ENCODE measurements at places on chromosomes 6 and 20.

DNA sequence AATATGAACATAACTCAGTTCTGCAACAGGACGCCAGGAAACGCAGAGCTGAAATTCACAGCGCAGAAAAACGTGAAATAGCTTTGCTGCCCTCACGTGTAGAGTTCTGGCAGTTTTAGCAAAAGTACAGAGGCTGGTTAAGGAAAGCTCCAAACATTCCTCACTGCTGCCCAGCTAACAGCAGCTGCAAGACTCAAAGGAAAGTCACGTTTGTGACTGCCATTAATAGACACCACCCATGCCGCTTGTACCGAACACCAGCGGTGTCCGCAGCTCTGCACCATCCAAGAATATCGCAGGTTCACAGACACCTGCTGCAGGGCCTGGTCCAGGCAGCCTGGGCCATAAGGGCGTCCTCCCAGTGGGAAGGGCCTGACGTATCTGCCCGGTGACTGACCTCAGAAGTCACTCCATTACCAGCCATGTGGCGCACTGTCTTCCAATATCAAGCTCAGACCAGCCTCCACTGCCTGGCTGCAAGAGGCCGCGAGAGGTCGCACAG, 61.4 kb downstream of the WDR27 start:
- DNase-seq = no peak

DNA sequence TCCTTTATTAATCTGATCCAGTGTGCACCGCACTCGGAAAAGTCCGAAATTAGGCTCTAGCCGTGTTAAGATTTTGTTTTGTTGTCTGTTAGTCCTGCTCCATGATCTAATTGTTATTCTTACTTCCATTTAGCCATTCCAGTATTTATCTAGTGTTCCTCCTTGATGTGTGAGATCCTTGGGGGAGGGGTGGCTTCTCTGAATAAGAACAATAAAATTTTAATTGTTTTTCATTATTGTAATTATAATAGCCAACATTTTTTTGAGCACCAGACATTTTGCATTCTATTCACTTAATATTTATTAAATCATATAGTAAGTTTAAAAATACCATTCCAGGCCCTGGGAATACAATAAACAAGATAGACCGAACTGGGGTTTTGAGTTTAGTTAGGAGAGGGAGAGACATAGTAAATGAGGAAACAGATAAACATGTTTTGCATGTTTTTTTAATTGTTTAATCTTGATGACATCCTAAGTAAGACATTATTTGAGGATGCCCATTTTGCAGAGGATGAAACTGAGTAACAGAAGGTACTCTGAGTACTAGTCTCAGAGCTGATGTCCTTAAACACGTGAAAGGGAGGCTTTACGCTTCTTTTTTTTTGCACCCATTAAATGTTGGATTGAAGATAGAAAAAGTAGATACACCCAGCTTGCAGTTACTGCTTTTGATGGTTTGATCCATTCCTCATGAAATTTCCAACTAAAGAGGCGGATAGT, 1.2 kb downstream of the CBFA2T2 start:
- no peak for DNase-seq

- DNase-seq = no peak
Measured at GRCh38 chr20:37228656-37229055, 33.0 kb downstream of the GHRH start.

DNA sequence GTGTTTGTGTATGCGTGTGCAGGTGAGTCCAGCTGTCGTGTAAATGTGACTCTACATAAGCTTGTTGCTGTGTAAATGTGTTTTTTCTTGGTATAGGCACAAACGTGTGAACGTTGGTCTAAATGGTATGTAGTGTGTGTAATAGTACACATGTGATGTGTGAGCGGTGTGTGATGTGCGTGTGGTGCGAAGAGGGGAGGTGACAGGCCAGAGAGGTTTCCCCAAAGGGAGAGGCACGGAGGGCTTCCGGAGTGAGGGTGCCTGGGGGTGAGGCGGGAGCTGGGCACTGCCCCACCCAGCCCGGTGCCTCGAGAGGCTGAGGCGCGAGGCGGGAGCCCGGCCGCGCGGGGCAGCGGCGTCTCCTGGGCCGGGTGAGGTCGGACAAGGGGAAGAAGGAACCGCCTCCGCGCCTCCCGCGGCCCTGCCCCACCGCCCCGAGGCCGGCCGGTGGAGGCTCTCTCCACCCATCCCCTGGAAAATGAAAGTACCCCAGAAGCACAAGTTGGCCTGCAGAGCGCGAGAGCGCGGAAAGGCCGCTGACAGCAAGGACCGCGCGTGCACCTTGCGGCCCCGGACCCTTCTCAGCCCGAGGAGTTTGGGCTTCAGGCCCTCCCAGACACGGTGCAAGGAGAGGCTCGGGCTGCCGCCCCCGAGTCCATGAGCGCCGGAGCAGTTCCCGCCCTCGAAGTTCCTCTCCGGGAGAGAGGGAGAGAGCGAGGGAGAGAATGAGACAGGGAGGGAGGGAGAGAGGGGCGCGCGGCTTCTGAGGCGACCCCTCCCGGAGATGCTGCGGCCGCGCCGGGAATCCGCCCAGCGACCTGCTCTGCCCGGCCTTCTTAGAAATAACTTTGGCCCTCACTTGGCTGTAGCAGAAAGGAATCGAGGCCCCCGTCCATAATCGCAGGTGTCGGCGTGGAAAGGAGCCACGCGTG, 43.2 kb upstream of the OSTM1 start:
- DNase-seq = no peak

- DNase-seq = no peak
Measured at GRCh38 chr6:7101290-7101689, 6.5 kb upstream of the RREB1 start.

GRCh38 chr6:17226786-17227233, 54.4 kb upstream of the RBM24 start:
- DNase-seq = no peak

- DNase-seq = peak; percentile 12
Measured at GRCh38 chr6:136317021-136317694, 27.5 kb upstream of the BCLAF1 start.

GRCh38 chr6:79737172-79737571, 106.0 kb downstream of the SH3BGRL2 start:
- DNase-seq = no peak

DNA sequence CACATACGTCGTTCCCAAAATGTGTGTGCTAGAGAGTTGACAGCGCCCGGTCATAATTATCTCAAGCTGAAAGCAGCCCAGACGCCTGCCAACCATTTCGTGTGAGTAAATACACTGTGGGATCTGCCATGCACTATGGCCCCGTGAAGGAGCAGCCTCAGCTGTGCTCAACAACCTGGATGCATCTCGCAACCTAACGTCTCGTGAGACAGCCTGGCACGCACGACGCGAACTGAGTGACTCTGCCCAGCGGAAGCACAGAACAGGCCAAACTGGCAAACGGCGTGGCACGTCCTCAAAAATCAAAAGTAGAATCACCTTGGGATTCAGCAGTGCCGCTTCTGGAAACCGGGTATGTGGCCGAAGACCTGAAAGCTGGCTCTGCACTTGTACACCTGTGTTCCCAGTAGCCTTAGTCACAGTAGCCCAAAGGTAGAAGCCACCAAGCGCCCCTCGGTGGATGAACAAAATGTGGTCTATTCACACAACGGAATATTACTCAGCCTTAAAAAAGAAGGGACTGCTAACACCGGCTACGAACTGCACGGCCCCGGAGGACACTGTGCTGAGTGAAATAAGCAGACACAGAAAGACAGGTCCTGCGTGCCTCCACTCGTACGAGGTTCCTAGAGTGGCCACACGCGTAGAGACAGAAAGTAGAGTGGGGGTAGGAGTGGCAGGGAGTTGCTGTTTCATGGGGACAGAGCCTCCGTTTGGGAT, 27.2 kb upstream of the SLCO4A1 start:
- DNase-seq = no peak

GRCh38 chr6:126030045-126030444, 43.7 kb downstream of the TRMT11 start:
- DNase-seq = no peak

GRCh38 chr6:25053875-25054371, 118.2 kb upstream of the RIPOR2 start:
- no peak for DNase-seq

- peak; percentile 32 for DNase-seq
Measured at GRCh38 chr20:10790013-10790412, 116.2 kb upstream of the JAG1 start.

DNA sequence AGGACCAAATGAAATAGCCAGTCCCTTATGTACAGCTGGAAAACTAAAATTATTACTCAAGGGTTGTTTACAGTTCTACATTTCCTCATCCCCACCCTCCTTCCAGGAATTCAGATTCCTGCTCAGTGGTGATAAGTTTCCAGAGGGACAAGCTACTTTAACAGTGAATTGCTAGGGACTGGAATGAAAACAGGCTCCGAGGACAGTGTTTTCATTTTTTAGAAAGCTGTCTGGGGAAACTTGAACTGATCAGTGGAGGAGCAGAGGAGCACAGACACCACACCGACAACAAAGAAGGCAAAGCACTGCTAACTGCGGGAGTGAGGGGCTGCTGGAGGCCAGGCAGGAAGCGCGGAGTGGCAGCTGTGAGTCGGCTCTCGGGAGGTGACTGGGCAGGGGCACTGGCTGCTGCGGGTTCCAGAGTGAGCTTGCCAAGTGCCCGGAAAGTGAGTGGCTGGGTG, 322.2 kb downstream of the ESR1 start:
- no peak for DNase-seq

DNA sequence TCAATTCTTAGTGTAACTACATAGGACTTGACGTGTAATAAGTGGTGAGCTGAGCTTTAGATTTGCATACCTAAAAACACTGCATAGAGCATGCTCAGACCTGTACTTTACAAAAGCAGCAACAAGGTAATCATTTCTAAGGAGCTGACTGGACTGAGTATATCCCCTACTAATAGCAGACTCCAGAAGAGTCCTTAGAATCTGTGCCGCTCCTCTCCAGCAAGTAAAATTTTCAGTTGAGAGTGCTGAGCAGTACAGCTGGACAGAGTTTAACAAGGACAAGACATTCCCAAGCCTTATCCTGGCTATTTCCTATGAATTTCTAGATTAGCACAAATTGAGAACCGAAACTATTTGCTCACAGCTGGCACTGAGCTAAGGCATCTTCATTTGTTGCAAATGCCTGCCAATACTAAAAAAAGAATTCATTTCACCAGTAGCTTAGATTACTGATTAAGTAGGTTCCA, 26.1 kb upstream of the KLHL31 start:
- no peak for DNase-seq

- DNase-seq = no peak
Measured at GRCh38 chr6:26389349-26389894, 6.5 kb downstream of the BTN2A2 start.

DNA sequence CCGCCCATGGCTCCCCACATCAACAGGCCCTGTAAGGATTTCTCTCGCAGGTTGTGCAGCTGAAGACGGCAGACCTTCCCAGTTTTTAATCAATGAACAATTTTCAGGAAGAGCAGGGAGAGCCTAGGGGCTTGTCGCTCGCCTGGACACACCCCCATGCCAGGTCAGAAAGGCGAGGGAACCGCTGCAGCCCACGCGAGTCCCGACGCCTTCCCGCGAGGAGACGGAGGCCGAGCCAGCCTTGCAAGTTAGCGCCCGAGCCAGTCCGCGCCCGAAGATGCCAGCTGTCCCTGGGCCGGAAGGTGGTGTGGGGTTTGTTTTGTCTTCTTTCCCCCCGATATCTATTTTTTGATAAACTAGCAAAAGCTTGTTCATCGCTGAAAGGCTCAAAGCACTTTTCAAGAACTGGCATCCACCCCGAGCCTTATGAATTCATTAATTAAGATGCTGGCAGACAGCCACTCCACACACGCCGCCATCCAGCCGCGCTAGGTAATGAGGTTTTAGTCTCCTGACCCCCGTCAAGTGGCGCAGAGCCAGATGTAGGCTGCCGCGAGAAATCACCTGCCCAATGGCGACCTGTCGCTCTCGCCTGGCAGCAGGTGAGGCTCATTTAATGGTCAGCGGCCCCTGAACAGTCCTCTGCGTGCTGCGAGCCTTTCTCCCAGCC, 6.6 kb downstream of the CCDC167 start:
- DNase-seq = peak; percentile 76

GRCh38 chr20:43723186-43723585, 3.6 kb downstream of the GTSF1L start:
- DNase-seq = no peak

GRCh38 chr6:150224820-150225219, 82.0 kb downstream of the PPP1R14C start:
- DNase-seq = no peak

- no peak for DNase-seq
Measured at GRCh38 chr6:160163425-160163824, 41.8 kb downstream of the SLC22A1 start.

- DNase-seq = no peak
Measured at GRCh38 chr6:27553123-27553904, 80.4 kb upstream of the ZNF184 start.

DNA sequence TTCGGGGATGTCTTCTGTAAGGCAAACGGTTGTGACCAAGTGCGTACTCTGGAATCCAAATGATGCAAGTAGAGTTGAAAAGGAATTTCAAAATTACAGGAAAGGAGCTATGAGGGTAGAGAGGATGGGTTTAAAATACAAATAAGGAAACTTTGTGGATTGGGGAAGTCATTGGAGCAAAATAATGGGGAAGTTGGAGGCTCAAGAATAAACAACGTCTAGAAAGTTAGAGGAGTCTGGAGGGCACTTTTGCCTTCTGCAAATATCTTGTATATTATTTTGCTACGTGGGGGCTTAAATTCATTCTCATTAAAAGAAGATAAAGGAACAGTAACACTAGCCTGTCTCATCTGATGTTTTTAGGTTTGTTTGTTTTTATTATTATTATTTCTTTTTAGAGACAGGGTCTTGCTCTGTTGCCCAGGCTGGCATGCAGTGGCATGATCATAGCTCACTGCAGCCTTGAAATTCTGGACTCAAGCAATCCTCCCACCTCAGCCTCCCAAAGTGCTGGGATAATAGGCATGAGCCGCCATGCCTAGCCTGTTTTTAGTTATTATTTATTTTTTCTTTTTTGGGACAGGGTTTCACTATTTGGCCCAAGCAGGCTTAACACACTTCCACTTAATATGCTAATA, 55.0 kb upstream of the TNFAIP3 start:
- no peak for DNase-seq
